ENCODE measurements at places on chromosomes 13 and 19.

DNA sequence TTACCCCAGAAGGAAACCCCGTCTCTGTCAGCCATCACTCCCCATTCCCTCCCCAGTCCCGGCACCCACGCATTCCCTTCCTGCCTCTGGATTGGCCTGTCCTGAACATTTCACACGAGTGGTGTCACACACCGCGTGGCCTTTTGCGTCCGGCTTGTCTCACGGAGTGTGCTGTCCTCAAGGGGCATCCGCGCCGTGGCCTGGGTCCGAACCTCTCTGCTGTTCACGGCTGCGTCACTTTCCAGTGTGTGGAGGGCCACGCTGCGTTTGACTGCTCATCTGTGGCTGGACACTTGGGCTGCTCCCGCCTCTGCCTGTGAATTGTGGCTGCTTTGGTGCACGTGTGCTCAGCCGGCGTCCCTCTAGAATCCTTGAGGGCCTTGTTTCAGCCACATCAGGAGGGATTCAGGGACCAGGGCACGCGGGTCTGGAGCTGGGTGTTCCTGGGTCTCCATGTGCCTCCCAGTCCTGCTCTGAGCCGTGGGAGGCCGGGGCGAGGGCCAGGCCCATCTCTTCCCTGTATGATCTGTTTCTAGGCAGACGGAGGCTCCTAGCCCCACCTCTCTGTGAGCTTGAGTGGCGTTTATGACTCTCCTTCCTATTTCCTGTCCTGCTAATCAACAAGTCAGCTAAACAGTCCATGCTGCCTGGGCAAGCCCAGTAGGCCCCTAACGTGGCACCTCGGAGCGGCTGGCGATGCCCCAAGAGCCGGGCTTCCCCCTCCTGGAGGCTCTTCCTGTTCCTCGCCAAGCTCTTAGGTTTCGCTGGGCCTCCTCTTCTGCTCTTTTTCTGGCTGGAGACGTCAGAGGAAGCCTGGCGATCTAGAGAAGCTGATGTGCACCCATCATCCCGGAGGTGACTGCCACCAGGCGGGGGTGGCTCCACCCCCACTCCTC is 8.1 kb downstream of the STK11 start:
- peak; percentile 72 for DNase-seq

- no peak for DNase-seq
Measured at GRCh38 chr13:99385161-99385560, 78.0 kb upstream of the GPR183 start.

DNA sequence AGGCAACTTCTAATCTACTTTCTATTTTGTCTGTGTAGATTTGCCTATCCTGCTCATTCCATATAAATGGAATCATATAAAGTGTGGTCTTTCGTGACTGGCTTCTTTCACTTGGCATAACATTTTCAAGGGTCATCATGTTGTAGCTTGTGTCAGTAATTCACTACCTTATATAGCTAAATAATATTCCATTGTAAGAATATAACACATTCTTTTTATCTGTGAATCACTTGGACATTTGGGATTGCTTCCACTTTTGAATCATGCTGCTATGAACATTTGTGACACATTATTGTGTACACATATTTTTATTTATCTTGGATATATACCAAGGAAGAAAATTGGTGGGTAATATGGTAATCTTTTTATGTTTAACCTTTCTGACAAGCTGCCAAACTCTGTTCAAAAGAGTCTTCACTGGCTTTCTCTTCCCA is 89.0 kb upstream of the CSNK1A1L start:
- no peak for DNase-seq

GRCh38 chr19:15194938-15195337 is 5.9 kb downstream of the NOTCH3 start:
- DNase-seq: no peak

- no peak for DNase-seq
Measured at GRCh38 chr13:38954844-38955243, 35.8 kb downstream of the STOML3 start.

- peak; percentile 68 for DNase-seq
Measured at GRCh38 chr19:57934820-57935665, at the start of gene ZNF418. Gene ZNF418 (minus strand): TSS chr19:57935402. CDS start chr19:57933822, 1,580 bp downstream.

GRCh38 chr13:40629678-40630384 is 36.6 kb downstream of the FOXO1 start:
- DNase-seq: no peak

- DNase-seq: no peak
Measured at GRCh38 chr19:50897191-50897607, 14.0 kb downstream of the KLK4 start.

DNA sequence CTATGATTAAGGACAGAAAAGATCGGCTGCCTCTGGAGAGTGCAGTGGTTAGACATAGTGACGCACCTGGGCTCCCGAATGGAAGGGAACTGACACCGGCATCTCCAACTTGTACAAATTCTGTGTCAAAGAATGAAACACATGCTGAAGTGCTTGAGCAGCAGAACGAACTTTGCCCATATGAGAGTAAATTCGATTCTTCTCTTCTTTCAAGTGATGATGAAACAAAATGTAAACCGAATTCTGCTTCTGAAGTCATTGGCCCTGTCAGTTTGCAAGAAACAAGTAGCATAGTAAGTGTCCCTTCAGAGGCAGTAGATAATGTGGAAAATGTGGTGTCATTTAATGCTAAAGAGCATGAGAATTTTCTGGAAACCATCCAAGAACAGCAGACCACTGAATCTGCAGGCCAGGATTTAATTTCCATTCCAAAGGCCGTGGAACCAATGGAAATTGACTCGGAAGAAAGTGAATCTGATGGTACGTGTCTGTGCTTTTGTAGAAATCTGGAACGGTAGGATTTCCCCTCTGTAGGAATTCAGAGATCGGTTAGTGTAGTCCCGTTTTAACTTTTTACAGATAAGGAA is 16.9 kb downstream of the ERCC5 start:
- DNase-seq: no peak

GRCh38 chr13:39776439-39776838 is 121.0 kb downstream of the COG6 start:
- no peak for DNase-seq

DNA sequence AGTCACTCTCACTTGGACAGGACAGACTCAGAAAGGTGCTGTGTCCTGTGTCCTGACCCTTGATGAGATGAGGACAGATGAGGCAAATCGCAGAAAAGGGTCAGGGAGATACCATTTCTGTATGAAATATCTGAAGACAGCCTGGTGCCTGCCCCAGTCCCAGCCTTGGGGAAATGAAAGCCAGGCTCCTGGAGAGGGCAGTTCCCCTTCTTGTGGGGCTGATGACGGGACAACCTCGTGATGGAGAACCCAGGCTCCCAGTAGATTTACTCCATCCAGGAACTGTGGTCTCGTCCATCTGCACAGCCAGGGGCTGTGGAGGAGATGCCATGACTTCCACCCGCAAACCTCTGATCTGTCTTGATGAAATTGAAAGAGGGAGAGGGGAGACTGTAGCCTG is 13.8 kb downstream of the LILRB1 start:
- DNase-seq: no peak

DNA sequence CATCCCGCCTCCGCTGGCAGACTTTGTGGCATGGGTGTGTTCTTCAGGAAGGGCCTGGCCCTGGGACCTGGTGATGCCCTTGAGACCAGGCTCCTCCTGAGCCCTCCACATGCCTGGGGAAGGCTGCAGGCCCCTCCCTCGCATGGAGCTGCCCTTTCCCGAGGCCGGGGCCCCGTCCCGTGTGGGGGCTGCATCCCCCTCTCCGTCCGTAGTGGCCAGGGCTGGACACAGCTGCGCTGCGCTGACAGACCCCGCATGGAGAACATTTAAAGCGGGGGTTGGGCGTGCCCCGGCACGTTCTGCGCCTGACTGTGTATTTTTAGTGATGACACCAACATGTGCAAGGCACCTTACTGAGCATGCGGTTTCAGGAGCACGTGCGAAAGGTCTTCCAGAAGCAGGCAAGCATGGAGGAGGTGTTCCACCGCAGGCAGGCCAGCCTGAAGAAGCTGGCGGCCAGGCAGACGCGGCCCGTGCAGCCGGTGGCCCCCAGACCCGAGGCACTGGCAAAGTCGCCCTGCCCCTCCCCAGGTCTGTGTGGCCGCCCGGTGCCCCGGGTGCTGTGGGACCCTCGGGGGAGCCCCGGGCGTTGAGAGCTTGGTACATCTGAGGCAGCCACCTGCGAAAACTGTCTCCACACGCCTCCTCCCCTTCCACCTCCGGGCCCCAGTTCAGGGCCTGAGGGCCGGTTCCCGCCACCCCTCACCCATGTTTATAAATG is 28.8 kb upstream of the F7 start:
- DNase-seq: no peak

- no peak for DNase-seq
Measured at GRCh38 chr13:74920361-74920760, 561.6 kb downstream of the TBC1D4 start.

- DNase-seq: no peak
Measured at GRCh38 chr19:49853852-49854377, 3.0 kb downstream of the PTOV1 start.

GRCh38 chr19:45153339-45154063 is 7.3 kb downstream of the NKPD1 start:
- peak; percentile 40 for DNase-seq

DNA sequence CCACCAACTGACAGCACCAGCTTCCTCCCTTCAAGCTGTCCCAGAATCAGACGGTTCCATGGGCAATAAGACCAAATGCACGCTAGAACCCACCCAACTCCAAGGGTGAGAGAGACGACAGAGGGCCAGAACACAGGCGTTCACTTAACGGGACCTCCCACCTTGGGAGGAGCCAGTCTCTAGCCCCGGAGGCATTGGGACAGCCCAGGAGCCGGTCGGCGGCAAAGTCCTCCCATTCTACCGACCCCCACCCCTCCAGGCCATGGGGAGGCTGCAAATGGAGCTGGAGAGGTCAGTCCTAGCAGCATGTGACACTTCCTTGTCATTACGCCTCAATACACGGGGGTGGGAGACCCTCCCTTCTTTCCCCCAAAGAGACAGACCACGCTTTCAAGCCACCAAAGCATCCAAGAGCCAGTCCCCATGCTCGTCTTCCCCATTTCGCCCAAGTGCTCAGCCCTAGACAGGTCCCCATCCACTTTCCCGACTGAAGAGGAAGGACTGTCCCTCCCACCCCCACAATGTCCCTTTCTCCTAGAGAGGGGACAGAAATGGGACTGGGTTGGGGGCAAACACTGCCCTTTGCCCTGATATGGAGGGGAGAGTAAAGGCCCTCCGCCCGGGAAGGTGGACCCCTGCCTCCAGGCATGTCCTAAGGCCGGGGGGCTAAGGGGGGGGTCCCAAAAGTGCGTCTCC is 964 bp downstream of the KHSRP start:
- peak; percentile 28 for DNase-seq

DNA sequence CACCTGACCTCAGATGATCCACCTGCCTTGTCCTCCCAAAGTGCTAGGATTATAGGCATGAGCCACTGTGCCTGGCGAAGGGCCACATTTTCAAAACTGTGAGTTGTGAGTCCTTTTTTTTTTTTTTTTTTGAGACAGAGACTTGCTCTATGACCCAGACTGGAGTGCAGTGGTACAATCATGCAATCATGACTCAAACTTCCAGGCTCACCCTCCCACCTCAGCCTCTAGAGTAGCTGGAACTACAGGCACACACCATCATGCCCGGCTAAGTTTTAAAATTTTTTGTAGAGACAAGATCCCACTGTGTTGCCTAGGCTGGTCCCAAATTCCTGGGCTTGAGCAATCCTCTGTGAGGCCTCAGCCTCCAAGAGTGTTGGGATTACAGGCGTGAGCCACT is 3.8 kb upstream of the MYPOP start:
- no peak for DNase-seq

- no peak for DNase-seq
Measured at GRCh38 chr13:107808389-107808788, 406.9 kb downstream of the LIG4 start.

GRCh38 chr19:3599776-3600187 is 6.9 kb downstream of the TBXA2R start:
- DNase-seq: no peak

GRCh38 chr19:3652422-3652821 is 25.8 kb upstream of the CACTIN start:
- DNase-seq: no peak
